ENCODE measurements at places on chromosomes 4 and X.
A peak's percentile ranks its signal among the peaks of the same experiment; 100 is the strongest.

- no peak for DNase-seq
- no peaks in the 10 kb centered on the region for H3K27me3 ChIP-seq
- H3K27ac ChIP-seq: no peak overlapping the region
- H3K4me1 ChIP-seq: no peaks in the 10 kb centered on the region
Measured at GRCh38 chrX:24553011-24553410, 87.9 kb downstream of the PDK3 start.

DNA sequence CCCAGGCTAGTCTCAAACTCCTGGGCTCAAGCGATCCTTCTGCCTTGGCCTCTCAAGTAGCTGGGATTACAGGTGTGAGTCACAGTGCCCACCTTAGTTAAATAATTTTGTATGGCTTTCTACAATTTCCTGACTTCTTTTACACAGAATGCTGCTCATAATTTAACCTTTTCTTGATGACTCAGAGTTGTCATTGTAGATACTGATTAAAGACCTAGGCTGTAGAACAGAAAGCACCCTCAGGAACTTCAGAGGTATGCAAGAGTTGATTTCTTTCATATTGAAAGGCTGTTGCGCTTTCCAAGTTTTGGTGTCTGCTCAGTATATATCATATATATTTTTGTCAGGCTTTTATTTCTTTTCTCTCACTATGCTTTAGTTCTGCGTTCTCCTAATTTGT is 21.1 kb upstream of the GPR34 start:
- H3K36me3 ChIP-seq: no peaks in the 10 kb centered on the region
- H3K27ac ChIP-seq: no peak overlapping the region
- no peaks in the 10 kb centered on the region for H3K27me3 ChIP-seq
- peaks cover 5% of the 10 kb centered on the region for H3K4me1 ChIP-seq
- H3K4me3 ChIP-seq: no peak overlapping the region

GRCh38 chrX:134711135-134711921 is 53.1 kb upstream of the PLAC1 start:
- no peaks in the 10 kb centered on the region for H3K36me3 ChIP-seq
- no peaks in the 10 kb centered on the region for H3K27me3 ChIP-seq

- H3K4me3 ChIP-seq: no peak overlapping the region
- DNase-seq: peak; percentile 76
- no peaks in the 10 kb centered on the region for H3K36me3 ChIP-seq
- H3K27ac ChIP-seq: peak overlapping the region; percentile 69
Measured at GRCh38 chr4:53463340-53463739, 85.9 kb downstream of the FIP1L1 start.

DNA sequence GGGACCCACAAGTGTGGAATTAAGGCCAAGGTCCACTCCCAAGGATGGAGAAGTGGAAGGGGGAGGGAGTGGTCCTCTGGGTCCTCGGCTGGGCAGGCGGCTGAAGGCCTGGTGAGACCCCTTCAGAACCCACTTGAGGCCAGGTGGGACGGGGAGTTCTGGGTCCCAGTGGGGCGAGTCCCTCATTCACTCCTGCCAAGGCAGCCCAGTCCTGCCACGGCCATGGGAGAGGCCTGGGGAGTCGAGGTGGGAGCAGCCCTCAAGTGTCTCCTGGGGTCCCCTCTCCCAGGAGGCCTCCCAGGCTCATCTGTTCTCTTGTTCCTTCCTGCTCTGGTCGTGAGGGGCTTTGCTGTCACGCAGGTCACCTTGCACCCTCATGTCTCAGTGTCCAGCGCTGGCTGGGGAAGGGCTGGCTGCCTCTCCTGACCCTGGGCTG is 6.1 kb upstream of the SH3BP2 start:
- DNase-seq: no peak
- peaks cover 10% of the 10 kb centered on the region for H3K4me1 ChIP-seq
- H3K4me3 ChIP-seq: no peak overlapping the region
- no peak overlapping the region for H3K27ac ChIP-seq
- no peaks in the 10 kb centered on the region for H3K27me3 ChIP-seq

DNA sequence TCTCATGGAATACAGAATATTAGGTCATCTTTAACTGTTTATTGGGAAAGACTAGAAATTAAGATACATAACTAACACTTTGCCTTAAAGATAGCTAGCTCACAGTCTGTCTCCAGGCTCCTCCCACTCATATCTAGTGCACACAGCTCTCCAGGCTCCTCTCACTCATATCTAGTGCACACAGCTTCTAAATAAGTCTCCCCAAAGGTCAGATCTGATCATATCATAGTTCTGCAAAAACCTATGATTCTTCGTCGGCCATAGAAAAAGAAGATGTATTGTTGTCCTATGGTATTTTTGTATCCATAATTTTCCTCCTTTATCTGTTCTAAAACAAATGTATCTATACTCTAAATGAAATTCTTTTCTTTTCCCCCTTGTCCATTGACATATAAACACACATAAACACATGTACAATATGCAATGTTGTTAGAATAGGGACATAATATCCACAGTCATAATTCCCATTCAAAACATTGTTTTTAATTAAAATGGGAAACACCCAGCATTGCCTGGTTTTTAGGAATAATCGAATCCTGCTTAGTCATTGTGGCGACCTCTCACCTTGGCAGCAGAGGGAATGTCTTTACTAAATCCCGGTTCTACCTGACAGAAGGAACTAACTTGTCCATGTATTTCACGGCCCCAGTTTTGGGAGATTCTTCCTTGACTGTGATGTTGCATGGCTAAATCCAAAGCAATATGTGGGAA is 1282.0 kb downstream of the PCDH7 start:
- H3K4me3 ChIP-seq: no peak overlapping the region
- no peaks in the 10 kb centered on the region for H3K27me3 ChIP-seq
- no peak for DNase-seq
- H3K27ac ChIP-seq: no peak overlapping the region

GRCh38 chr4:162131256-162131655 is 32.5 kb downstream of the FSTL5 start:
- no peak for DNase-seq
- H3K36me3 ChIP-seq: no peaks in the 10 kb centered on the region
- H3K27ac ChIP-seq: no peak overlapping the region
- H3K27me3 ChIP-seq: no peaks in the 10 kb centered on the region
- H3K4me1 ChIP-seq: no peaks in the 10 kb centered on the region
